ENCODE measurements at places on chromosomes 1 and 21.
A peak's percentile ranks its signal among the peaks of the same experiment; 100 is the strongest.

GRCh38 chr1:229164836-229165735 is 105.8 kb upstream of the RAB4A start:
- no peak for DNase-seq

GRCh38 chr1:8284127-8284526 is 33.8 kb upstream of the SLC45A1 start:
- DNase-seq = no peak

DNA sequence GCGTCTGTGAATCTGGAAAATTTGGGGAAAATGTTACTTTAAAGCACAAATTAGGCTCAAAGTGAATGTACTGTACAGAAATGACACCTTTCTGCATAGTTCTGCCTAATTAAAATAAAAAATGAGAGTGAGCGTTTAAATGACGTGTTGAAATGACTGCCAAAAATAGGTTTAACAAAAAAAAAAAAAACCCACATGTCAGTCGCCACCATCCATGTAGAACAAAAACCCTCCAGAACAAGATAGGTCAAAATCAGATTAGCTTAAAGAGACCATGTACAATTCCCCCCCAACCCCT is 745 bp downstream of the PARP1 start:
- DNase-seq = peak; percentile 34

- no peak for DNase-seq
These were observed 8.6 kb upstream of the LRRC8C start for GRCh38 chr1:89624314-89624713.

GRCh38 chr1:156513185-156513584 is 12.6 kb upstream of the MEF2D start:
- no peak for DNase-seq

DNA sequence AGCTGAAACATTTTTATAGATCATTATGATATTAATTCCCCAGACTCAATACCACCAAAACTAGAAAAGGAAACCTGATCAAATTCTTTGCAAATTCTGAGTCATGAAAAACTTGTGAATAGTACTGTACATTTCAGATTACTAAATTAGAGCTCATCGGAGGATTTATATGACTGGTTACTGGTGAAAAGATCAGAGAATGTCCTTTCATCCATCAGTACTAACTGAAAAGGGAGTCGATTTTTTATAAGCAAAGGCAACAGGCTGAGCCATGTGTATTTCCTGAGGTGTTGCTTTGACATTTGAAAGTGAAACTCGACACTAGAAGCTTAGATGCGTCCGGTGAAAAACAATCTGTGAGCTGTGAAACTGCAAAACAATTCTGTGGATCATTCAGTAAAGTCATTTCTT is 155.7 kb downstream of the TNFSF18 start:
- peak; percentile 28 for DNase-seq

- DNase-seq = no peak
These were observed 554.3 kb upstream of the CHRM3 start for GRCh38 chr1:238832106-238832505.

GRCh38 chr1:113429461-113430153 is 39.3 kb downstream of the MAGI3 start:
- no peak for DNase-seq

DNA sequence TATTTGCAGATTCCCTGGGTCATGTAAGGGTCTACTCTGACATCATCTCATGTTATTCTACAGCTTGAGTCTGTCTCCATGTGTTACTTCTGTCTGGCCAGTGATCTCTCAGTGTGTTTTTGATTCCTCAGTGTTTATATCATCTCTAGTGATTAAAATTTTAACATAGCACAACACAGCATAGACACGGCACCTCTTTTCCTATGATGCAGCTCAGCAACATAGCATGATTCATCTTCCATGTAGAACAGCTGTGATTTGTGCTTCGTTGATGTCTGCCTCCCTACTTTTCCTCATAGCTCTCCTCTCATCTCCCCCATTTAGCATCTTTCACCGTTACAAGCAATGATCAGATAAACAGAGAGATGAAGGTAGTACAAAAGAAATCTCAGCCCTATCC is 163.9 kb upstream of the DPT start:
- no peak for DNase-seq

- no peak for DNase-seq
These were observed 26.4 kb downstream of the FAAH start for GRCh38 chr1:46420533-46420915.

- no peak for DNase-seq
These were observed 31.7 kb downstream of the TRIM11 start for GRCh38 chr1:228374711-228375577.

DNA sequence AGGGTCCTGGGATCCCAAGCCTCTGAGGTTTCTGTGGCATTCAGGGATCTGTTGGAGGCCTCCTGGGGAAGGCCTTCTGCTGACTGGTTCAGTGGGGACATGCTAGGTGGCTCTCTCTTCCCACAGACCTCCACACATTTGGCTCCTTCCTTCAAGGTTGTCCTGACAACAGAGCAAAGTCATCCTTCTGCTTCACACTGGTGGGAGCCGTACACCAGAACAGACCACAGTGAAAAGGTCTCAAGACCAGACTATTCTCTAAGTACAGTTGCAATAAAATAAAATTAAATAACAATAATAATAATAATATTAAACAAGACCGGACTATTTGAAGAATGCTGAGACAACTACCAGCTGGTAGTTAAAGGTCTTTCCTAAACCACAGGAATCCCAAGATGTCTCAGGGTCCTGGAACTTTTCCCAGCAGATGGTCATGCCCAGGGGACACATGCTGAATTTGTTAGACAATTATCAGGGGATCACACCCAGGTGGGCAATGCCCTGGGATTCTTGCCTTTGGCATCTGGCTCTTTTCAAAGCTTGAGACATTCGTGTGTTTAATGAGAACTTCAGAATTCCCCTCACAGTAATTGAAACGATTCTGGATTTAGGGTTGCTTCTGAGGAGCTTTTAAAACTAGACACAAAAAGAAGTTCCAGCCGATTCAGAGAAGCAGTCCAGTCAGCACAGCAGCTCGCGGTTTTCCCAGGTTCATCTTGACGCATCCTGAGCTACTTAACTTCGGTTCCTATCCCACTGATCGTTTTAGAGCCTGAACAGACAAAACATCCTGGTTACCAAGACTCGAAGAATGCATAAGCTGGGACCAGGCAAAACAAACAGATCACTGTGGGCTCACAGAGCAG is 22.9 kb downstream of the HTR1D start:
- no peak for DNase-seq

DNA sequence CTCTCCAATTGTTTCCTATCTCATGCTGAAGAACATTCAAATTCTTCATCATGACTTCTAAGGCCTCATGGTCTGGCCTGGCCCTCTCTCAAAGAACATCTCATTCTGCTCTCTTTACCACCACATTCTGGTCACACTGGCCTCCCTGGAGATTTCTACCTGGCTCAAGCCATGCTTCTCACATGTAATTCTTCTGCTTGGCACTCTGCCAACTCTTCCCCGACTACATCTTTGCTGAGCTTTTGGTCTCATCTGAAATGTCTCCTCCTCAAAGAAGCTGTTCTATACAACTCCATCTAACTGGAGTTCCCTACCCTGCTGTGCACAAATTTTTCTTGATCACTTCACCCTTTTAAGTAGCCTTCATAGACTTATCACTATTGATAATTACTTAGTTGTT is 1.4 kb upstream of the TBX19 start:
- no peak for DNase-seq

DNA sequence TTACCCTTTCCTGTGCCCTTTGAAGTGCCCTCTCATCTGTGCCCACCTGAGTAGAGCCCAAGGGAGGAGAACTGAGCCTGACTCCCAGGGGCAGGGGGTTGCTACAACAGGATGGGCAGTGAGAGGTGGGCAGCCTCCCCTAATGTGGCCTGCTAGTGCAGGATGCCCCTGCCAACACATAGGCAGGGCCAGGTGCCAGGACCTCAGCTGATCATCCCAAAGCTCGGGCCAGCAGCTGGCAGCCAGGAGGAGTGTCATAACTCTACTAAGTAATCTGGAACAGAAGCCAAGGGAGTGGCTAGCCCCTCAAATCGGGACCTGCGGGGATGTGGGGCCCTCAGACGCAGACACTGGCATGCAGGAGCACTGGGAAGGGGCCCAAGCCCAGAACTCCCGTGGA is 208.8 kb upstream of the RAB4A start:
- no peak for DNase-seq

DNA sequence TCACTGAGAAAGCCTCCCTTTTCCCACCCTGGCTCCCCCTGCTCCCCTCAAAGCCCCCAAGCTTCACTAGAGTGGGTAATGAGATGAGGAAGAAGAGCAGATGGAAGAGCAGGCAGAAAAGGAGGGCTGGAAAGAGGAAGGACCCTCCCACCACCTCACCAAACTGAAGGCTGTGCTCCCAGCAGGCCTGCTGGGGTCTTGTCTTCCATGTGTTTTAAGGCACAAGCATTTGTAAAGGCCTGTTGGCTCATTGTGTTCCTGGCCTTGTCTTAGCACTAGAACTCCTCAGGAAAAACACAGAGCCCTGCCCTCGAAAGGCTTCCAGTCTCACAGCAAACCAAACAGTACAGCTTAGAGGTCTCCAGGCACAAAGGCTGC is 51.5 kb downstream of the TOMM20 start:
- DNase-seq = no peak

GRCh38 chr1:76289692-76290091 is 215.1 kb downstream of the ST6GALNAC3 start:
- DNase-seq = no peak

- no peak for DNase-seq
These were observed 2.0 kb upstream of the TAGLN2 start for GRCh38 chr1:159927211-159927848.
